ENCODE measurements at places on chromosomes 1 and 21.

- peak; percentile 24 for DNase-seq
Observed at GRCh38 chr1:9792156-9793042, 31.4 kb downstream of the CLSTN1 start.

- no peak for DNase-seq
Observed at GRCh38 chr1:55213885-55214211, 1.3 kb downstream of the USP24 start.

- DNase-seq, result no peak
Observed at GRCh38 chr21:16913010-16913409, 599.8 kb upstream of the CXADR start.

- no peak for DNase-seq
Observed at GRCh38 chr1:113617438-113618141, 141.7 kb downstream of the PHTF1 start.

Data from AG08395 (cell line).